ENCODE measurements at places on chromosomes 1 and 21.

DNA sequence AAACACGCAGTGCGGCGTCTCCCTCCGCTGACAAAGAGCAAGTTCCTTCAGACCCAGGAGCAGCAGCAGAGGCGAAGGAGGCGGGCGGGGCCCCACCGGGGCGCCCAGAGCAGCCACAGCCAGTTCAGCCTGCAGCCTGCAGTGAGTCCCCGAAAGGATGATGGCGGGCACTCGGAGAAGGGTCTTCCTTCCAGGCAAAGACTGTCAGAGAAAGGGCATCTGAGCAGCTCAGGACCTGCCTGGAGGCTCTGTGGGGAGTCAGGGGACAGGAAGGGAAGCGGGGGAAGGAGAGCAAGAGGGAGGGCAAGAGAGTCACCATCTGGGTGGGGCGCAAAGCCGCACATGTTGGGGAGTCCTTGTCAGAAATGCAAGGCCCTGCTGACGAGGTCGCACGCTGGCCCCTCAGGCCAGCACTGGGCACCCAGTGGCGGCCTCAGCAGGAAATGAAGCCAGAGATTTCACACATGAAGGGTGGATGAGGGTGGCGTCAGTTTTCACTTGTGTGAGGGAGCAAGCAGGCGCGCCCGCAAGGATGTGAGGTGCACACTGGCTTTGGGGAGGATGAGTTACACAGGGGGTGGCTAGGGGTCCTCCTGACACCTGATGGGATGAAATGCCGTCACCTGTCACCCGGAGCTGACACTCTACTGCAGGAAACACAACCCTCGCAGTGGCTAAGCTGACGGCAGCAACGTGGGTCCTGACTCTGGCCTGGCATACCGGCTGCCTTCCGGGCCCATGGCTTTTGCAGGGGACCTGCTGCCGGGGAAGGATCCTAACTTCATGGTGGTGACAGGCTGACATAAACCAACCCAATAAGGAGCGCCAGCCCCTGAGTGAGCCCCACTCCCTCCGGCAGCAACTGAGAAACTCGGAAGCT is 6.6 kb downstream of the LRRC47 start:
- no peak for DNase-seq

GRCh38 chr1:87728169-87728568 is 399.5 kb downstream of the LMO4 start:
- DNase-seq = no peak

DNA sequence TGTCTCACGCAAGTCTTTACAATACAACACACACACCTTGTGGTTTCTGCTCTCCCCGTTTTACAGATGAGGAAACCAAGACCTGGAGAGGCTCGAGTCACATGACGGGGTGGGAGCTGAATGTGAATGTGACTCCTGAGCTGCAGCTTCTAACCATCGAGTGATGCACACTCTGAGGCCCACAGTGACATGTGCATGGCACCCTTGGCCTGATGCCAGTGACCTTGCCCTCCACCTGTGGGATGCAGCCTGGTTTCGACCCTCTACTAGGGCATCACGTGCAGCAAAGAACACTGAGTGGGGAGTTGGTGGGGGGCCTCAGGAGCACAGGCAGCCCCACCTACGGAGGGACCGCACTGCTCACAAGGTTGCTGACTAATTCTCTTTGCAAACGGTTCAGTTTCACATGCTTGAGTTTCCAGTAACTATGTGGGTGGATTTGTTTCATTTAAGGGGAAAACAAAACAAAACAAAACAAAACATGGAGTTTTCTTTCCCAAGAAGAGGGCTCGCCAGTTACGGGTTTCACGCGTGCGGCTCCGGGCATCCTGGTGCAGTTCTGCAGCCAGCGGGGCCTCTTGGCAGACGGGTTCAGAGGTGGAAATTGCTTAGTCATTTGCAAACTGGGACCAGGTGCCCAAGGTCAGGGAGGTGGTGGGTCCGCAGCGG is 22.9 kb downstream of the SPSB1 start:
- DNase-seq = peak; percentile 81

DNA sequence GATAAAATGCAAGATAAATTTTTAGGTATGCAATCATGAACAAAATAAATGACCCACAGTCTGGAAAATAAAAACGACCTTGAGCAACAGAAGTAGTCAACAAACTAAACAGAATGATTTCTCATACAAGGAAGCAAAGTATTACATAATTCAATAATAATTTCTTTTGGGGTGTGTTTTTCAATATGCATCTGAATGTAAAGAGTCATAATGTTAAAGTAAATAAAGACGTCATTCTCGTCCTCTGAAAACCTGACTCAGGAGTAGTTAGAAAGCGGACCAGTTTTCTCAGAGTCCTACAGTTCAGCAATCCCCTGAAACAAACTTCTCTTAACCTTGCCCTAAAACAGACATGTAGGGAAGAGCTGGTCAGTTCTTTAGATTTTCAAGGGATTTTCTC is 18.6 kb downstream of the CDC42BPA start:
- no peak for DNase-seq

- DNase-seq = no peak
These were observed 12.7 kb upstream of the ASAP3 start for GRCh38 chr1:23496490-23497181.

DNA sequence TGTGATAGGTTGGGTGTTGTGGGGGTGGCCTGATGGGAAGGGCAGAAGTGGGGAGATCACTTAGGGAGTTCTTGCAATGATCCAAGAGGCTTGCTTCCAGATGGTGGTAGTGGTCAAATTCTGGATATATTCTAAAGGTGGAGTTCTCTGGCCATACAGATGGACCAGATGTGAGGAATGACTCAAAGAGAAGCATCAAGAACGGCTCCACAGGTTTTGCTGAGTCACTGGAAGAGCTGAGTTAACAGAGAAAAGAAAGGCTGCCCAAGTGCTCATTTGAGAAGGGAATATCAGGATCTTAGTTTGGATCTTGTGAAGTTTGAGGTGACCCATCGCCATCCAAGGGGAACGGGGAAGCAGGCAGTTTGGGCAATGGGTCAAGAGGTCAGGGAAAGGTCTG is 192.9 kb upstream of the GALNT2 start:
- no peak for DNase-seq

DNA sequence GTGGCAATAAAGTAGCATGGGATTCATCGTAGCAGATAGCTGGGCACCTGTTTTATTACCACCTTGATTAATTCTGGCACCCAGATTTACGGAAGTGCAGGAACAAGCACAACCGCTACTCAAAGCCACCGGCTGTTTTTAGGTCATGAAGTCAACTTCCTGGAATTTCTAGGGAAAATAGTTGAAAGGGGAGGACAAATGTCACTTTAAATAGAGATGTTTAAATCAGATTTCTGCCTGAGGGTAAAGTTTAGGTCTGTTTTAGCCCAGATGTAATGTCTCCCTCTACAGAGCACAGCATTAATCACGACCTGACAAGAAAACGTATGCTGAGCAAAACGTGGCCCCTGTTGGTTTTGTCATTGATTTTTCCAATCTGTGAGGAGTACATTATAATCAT is 8.0 kb downstream of the ADGRL2 start:
- no peak for DNase-seq

GRCh38 chr1:19979494-19979977 is at the start of gene PLA2G2A:
Gene PLA2G2A (minus strand): TSS chr1:19979618. CDS start chr1:19978773, 845 bp downstream.
- DNase-seq = no peak

GRCh38 chr21:35699361-35699760 is 361.0 kb downstream of the SETD4 start:
- no peak for DNase-seq

- DNase-seq = no peak
These were observed 162.6 kb downstream of the TNR start for GRCh38 chr1:175580841-175581240.

GRCh38 chr21:36661511-36662309 is 37.2 kb upstream of the SIM2 start:
- no peak for DNase-seq

DNA sequence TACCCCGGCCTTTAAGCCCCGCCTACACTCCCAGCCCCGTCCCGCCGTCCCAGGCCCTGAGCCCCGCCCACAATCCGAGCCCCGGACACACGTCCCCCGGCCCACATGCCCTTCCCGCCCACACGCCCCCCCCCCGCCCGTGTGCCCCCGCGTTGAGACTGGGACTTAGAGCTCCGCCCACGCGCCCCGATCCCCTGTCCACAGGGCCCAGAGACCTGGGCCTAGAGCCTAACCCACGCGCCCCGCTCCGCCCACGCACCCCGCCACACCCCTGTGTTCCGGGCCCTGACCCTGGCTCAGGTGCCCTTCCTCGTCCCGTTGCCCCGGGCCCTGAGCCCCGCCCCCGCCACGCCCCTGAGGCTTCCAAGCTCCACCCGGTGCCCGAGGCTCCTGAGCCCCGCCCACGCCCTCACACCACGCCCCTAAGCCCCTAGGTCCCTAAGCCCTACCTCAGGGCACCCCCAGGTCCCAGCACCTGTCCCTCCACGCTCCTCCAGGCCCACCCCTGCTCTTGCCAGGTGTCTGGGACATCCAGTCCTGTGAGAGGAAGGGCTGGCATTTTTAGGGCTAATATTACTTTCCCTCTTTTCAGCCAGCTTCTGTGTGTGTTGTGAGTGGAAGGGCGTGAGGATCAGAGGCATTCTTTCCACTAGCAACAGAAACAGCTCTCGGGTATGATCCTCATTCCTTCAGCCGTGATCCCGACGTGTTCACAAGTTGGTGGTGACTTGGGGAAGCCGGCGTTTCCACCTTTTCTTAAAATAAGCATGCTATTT is 552 bp upstream of the GPR157 start:
- DNase-seq = peak; percentile 81

DNA sequence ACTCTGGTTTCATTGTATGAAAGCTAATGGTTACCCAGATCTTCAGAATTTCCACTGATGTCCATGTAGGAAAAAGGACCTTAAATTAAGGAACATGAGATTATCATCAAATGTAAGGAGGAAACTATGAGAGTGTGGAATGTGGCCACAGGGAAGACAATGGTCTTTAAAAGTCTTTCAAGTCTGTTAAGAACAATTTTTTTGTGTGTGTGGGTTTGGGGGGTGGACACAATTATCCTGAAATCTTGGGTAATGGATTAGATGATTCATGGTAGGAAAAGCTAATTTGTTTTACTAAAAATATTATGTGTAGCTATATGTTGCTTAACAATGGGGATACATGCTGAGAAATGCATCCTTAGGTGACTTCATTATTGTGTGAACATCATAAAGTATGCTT is 72.9 kb downstream of the PLA2G4A start:
- no peak for DNase-seq

DNA sequence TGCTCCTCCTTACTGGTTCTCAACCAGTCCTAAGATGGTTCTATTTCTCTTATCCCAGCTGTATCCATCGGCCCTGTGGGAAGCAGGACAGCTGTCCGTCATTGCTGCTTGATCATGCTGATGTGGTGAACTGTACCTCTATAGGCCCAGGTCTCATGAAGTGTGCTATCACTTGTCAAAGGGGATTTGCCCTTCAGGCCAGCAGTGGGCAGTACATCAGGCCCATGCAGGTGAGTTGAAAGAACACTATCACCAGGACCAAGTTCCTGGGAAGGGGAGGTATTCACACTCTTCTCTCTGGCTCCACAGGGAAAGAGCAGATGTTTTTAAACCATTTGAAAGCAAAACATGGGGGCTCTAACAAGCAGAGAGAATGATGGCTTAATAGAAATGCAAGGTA is 302.6 kb downstream of the PAPPA2 start:
- DNase-seq = no peak

GRCh38 chr1:53559854-53560580 is 100.8 kb downstream of the DMRTB1 start:
- no peak for DNase-seq

DNA sequence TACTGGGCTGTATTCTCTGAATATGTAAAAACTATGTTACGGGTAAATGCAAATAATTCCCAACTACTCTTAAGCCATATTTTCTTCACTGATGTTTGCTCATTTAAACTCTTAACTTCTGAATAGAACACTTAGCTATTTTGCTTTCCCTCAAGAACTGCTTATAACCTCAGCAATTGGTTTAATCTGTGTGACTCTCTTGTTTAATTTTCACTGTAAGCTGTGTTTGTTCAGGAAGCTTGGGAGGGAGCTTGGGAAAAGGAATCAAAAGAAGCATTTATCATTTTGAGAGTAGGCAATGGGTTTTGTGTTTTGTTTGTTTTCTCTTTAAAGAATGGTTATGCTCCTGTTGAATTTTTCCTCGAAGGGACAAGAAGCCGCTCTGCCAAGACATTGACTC is 24.4 kb downstream of the GNPAT start:
- DNase-seq = no peak

GRCh38 chr21:42118901-42119300 is 47.8 kb downstream of the UMODL1 start:
- no peak for DNase-seq

- peak; percentile 67 for DNase-seq
These were observed at the start of gene SLC6A9 for GRCh38 chr1:44031252-44032169. Gene SLC6A9 (minus strand): TSS chr1:44031462. CDS start chr1:44024277, 7,185 bp downstream.

DNA sequence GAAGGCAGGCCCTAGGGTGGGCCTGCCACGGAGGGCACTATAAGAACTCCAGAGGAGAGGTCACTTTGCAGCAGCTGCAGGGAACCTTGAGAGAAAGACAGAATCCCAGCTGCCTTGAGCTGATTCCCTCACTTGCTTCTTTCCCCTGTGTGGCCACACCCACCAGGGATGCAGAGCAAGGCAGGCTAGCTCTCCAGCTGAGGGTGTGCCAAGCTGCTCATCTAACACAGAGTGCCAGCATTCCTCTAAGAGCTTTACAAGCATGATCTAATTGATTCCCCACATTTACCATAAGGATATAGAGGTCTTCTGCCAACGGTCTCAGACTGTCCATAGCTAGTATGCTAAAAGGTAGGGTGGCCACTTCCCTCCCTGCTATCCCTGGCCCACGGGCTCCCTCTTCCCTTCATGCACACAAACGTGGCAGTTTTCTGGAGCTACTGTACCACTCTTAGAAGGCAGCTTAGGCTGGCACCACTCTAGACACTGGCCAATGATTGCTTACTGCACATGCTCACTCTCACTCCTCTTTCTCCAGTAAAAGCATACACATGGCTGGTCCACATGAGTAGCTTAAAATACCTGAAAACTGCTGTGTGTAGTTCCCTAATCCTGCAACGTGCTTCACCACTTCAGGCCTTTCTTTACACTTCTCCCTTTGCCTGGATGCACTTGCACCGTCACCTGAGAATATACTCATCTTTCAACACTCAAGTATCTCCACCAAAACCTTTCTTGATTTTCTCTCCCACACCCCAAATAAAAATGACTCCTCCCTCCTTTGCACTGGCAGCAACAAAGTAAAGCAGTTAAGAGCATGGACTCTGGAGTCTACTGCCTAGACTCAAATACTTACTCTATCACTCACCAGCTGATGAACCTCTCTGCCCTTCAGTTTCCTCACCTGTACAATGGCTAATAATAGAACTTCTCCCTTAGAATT is 57.7 kb downstream of the DMAP1 start:
- no peak for DNase-seq

Measured in activated naive CD4-positive, alpha-beta T cell treated with Interleukin-2 at 50 U/mL for 16 hours (primary cell).